NCI-H1694 treated with DMSO at 0.1 percent for 48 hours (cell line): ENCODE measurements at places on chromosomes 4 and X.

DNA sequence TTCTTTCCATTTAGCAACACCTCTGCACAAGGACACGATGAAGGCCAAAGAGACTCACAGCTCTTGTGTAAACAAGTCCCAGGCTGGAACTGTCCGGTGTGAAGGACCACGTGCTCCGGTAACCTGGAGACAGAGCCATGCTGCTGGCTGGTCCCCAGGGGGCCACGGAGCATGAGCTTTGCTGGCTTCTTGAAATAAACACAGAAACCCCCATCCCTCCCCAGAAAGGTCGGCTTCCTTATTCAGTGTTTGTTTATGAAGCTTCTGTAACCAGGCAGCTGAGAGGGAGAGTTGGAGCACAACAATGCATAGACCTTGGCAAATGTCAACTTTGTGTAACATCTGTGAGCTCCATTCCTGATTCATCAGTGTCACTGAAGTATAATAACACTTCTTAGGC, 109.4 kb downstream of the GPR143 start:
- no peak for DNase-seq

DNA sequence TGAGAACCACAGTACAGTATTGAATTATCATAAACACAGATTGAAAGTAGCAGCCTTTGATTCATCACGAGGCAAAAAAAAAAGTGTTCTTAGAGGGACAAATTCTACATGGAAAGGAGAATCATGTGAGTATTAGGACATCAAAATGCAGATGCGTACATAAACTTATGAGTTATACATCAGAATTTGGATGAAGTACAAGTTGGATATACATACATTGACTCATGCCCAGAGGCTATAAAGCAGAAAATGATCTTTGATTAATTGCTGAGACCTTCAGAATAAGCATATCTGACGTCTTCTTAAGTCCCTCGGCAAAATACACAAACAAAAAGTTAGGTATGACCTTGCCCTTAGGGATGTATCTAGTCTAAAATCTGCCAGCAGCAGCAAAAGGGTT, 206.4 kb downstream of the LDB2 start:
- no peak for DNase-seq

DNA sequence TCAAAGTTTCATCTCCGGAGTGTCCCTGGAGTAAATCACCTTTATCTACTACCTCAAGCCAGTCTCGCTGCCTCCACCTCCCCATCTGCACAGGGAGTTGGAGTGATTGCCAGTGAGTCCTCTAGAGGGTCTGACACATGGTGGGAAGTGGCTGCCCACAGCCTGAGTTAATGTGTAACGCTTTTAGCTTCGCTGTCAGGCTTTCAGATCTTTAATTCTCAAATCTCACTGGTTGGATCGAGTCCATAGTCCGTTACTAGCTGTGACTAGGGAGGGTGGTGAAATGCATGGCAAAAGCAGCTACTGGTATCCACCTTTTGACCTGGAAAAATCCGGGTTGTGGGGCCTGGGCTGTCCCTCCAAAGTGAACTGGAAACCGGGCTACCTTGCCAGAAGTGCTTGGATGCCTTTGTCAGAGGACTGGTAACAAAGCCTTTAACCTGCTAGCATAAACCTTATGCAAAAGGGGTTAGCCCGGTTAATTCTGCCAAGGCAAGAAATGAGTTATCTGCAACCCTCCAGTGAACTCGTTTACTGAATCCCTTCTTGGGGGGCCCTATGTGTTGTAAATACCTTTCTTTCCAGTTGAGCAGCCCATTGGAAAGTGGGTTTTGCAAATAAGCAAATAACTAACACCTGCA, 5.1 kb upstream of the WDR1 start:
- no peak for DNase-seq

GRCh38 chr4:176354884-176355283, 35.1 kb downstream of the SPCS3 start:
- no peak for DNase-seq

DNA sequence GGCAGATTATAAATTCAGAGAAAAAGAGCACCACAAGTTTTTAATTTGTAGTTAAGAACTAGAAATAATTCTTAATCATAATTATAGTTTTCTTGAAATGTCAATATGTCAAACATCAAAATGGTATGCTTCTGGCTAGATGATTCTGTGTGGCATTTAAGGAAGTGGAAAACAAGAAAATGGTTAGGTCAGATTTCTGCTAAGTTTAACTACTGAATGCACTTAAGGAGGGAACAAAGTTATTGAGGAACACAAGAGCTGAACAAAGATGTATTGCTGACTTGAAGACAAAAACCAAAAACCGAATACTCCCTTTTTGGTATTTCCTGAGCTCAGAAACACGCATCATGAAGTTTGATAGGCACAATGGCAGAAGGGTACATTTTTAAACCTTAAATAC, 58.7 kb upstream of the GPR34 start:
- no peak for DNase-seq

DNA sequence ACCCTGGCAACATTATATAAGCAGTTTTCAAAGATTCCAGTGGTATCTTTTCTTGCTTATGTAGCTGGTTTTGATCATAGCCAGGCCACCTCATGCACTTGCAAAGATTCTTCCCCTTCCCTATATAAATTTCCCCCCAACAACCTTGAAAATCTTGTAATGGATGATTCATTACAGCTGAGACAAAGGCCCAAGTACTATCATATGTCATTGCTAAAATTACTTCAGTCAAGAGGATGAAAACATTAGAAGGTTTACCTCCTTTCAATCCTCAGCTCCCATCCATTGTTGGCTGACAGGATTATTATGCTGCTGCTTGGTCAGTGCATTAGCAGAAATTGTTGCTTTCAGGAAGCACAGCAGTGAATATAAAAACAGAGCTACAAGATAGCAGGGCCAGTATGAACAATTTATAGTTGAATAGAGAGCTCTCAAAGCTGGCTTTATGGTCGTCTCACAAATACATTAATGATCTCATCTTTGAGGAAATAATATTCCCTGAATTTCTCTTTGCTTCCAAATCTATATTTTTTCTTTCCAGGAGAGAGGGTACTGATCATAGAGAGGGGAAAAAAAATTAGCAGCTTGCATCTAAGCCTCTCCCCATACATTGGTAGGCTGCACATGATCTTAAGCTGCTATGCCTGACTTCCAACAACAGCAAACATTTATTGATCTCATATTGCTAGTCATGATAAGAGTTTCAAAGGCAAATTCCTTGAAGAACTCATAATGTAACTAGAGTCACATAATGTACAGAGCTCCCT, 7.7 kb upstream of the ARHGEF38 start:
- DNase-seq = no peak

- no peak for DNase-seq
Measured at GRCh38 chr4:38514465-38515146, 149.4 kb upstream of the KLF3 start.

DNA sequence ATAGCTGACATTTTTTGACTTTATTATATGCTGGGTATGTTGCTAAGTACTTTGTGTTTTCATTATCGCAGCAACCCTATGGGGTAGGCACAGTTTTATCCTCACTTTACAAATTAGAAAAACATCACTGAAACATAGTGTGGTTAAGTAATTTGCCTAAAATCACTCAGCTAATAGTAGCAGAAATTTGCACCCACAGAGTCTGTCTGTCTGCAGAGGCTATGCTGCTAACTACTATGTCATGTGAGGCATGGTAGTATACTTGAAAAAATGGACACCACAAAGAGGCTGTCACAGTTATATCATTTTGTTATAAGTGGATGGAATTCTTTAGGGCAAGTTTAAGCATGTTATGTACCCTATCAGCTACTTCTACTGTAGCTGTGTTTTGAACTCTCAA, 69.0 kb downstream of the STAG2 start:
- DNase-seq = no peak

- DNase-seq = no peak
Measured at GRCh38 chr4:85761803-85762528, 287.0 kb downstream of the ARHGAP24 start.

DNA sequence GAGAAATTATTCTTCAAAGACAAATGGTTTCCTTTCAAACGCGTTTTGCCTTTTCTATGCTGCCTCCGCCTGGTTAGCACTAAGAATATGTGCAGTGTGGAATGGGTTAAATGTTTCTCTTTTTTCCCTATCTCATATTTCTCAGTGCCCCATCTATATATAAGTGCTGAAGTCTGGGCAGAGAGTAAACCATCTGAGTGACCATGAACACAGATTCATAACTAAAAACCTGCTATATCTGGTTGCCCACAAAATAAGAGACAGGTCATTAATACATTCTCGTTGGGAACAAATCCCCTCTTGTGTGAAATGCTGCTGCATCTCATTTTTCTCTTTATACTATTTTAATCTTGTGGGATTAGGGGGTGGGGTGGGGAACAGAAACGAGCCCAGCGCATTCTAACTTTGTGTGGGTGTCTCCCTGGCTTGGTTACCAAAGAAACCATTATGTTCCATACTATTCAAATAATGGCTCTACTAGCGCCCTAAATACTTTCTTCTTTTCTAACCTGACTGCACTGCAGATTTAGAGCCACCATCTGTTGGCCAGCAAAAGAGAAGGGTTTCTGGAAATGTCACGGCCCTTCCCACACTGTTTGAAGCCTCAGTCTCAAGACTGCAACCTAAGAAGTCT, 42.2 kb upstream of the PTCHD1 start:
- DNase-seq = no peak

GRCh38 chr4:146439999-146440398, 81.7 kb downstream of the SLC10A7 start:
- DNase-seq = no peak

DNA sequence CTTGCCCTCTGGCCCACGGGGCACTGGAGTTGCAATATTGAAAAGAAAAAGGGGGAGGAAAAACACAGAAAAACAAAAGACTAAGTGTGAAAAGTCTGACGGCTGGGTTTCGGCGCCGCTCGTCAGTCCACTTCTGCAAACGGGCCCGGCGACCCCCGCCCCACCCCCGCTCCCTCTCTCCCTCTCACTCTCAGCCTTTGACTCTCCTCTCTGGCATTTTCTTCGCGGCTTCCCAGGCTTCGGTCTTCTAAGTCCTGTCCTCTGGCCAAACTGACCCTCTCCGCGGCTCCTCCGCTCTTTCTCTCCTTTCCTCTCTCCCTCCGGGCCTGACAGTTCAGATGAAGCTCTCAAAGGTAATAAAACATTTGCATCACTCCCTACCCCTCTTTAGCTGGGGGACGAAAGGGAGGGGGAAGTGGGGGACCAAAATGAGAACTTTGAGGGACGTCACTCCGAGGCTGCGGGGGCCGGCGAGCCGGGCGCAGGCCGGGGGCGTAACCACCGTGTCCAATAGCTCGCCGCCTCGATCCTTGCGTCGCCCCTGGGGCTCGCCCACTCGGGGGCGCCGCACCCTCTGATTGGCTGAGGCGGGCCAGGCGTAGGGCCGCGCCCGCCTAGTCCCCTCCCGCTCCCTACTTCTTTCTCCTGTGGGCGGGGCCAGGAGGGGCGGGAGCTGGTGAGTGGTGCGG, at the start of gene NKX6-1:
Gene NKX6-1 (minus strand): TSS at position 358 of the 689 bp plus-strand sequence. CDS start 1,064 bp downstream, outside the sequence.
- peak; percentile 79 for DNase-seq

DNA sequence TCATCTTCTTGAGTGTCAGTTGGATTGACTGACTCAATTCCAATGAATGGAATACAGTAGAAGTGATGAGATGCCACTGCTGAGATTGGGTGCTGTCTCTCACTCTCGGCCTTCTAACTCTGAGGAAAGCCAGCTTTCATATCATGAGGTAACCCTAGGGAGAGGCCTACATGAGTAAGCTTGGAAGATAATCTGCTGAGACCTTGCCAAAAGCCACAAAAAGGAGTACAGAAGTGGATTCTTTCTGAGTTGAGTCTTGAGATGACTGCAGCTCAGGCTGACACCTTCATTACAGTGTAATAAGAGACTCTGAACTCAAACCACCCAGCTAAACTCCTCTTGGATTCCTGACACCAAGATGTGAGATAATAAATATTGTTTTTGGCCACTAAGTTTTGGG, 537.4 kb upstream of the MAGEB18 start:
- no peak for DNase-seq

GRCh38 chr4:73586040-73586439, 34.2 kb downstream of the RASSF6 start:
- DNase-seq = no peak

DNA sequence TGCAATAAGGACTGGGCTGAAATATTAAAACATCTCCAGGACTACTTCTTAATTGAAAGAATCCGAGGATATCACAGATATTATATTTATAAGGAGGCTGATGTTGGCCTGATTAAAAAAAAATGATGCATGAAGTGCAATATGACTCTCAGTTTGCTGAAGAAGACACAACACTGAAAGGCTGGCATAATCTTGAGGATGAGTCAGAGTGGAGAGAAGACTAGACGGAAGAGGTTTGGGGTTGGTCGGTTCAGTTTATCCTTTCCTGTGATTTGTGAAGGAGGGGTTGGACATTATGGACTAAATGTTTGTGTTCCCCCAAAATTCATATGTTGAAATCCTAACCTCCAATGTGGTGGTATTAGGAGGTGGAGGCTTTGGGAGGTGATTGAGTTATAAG, 170.3 kb downstream of the CORIN start:
- DNase-seq = no peak

- DNase-seq = no peak
Measured at GRCh38 chrX:578531-578930, 52.1 kb upstream of the SHOX start.

DNA sequence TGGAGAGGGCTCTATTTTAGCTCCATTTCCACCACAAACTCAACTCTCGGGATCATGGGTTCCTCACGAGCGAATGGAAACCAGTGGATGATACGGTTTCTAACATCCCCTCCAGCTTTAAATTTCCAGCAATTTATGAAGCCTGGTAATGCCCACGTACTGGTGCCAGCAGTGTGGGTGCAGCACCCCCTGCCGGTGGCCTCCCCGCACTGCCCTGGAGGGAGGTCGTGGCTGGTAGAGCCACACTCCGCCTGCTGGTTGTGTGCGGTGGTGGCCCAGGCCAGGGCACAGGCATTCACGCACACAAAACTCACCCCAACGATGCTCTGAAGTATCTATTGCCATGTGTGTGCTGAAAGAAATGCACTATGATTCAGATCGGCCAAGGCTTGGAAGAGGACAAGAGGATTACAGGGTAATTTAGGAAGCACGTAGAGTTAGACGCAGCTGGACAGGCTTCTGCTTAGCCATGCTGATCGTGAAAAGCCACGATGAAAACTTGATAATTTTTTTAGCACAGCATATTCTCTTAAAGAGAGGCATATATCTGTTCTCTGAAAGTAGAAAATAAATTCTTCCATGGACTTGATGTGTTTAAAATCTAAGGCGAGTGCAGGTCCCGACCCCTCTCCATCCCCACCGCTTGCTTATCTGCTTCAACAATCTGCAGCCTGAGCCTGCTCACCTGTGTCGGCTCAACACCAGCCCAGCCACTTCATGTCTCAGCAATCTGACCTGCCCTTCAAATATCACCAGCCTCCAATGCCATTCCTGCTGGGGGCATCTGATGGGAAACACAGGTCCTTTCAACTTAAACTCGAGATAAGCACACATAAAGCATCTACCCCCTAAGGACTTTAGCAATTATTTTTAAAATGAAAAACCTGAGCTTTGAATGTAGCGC, 59.1 kb downstream of the SCD5 start:
- DNase-seq = peak; percentile 27

GRCh38 chr4:100461807-100462605, 55.8 kb downstream of the EMCN start:
- DNase-seq = no peak
